AG04450 (cell line): ENCODE measurements at places on chromosomes 3 and 15. TPM values are rescaled to one million over a fixed set of nuclear protein-coding genes. Genes with fewer than 3 reads are reported as not detected.

Gene HYAL1
- 0.25 and 0.32 TPM in 2 replicates for polyA plus RNA-seq

GRCh38 chr3:27571345-27571744, 87.2 kb upstream of the SLC4A7 start:
- DNase-seq: no peak

DNA sequence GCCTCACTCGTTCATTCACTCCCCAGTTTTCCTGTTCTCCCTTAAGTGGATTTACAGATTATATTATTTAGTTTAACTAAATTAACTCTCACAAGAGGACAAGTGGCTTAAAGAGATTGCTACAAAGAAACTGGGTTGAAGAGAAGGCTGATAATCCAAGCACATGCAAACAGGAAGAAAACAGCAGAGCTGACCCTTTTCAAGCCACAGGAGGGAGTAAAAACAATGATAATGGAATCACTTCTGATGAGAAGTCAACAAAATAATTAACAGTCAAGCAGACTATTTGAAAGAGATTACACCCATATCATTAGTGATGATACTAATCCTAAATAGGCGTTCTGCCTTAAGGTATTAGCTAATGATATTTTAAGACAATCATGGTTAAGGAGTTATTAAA, 31.7 kb downstream of the BOC start:
- DNase-seq: no peak

Gene DNAH12
- polyA plus RNA-seq: under 0.01 TPM in 1 of 2 replicates, not detected in the other

- DNase-seq: no peak
Observed at GRCh38 chr15:86911022-86911421, 831.4 kb downstream of the AGBL1 start.

Gene CPOX
- polyA plus RNA-seq: 15.7 and 19.6 TPM in 2 replicates

- no peak for DNase-seq
Observed at GRCh38 chr15:60734851-60735250, 255.9 kb upstream of the ICE2 start.

Gene EOMES
- not detected in 2 replicates for polyA plus RNA-seq

- no peak for DNase-seq
Observed at GRCh38 chr15:92899601-92899947, 550 bp upstream of the CHD2 start.

Gene PDCD10
- polyA plus RNA-seq: 55.9 and 79.5 TPM in 2 replicates

Gene ANKRD63
- not detected in 2 replicates for polyA plus RNA-seq

Gene RFC4
- 7.3 and 9.4 TPM in 2 replicates for polyA plus RNA-seq

DNA sequence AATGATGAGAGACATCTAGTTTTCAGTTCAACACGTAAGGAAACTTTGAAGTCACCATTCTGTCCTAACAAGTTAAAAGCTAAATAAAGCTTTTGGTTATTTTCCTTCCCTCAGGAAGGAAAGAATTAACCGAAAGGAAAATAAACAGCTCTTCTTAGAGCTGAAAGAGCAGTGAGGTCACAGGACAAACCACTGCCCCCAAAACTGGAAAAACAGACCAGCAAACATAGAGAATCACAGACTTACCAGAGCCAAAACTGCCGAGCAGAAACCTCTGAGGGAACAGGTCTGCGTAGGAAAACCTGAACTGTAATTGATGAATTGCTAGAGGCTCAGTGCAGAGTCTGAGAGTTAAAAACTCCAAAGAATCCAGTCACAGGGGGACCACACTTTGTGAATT, 14.7 kb downstream of the USP50 start:
- no peak for DNase-seq

DNA sequence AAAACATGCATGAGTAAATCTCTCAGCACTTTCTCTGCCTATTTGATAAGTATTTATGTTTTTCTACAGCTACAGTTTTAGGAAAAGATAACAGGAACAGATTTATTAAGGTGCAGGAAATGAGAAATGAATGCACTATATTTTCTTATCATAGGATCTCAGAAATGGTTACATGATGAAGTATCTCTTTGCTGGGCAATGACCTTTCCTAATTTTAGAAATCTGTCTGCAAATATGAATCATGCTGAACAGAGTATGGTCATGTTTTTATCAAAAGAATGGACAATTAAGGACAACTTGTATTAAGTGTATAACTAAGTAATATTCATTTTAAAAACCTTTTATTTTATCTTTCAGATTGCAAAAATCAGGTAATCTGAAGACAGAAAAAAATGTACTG, 53.8 kb upstream of the SPPL2A start:
- DNase-seq: no peak

GRCh38 chr15:100201376-100202280, 140.1 kb downstream of the ADAMTS17 start:
- no peak for DNase-seq

Gene SAMMSON
- polyA plus RNA-seq: not detected in 2 replicates

GRCh38 chr15:78067328-78068228, 9.9 kb downstream of the TBC1D2B start:
- no peak for DNase-seq

Gene CKMT1A
- not detected in 2 replicates for polyA plus RNA-seq

DNA sequence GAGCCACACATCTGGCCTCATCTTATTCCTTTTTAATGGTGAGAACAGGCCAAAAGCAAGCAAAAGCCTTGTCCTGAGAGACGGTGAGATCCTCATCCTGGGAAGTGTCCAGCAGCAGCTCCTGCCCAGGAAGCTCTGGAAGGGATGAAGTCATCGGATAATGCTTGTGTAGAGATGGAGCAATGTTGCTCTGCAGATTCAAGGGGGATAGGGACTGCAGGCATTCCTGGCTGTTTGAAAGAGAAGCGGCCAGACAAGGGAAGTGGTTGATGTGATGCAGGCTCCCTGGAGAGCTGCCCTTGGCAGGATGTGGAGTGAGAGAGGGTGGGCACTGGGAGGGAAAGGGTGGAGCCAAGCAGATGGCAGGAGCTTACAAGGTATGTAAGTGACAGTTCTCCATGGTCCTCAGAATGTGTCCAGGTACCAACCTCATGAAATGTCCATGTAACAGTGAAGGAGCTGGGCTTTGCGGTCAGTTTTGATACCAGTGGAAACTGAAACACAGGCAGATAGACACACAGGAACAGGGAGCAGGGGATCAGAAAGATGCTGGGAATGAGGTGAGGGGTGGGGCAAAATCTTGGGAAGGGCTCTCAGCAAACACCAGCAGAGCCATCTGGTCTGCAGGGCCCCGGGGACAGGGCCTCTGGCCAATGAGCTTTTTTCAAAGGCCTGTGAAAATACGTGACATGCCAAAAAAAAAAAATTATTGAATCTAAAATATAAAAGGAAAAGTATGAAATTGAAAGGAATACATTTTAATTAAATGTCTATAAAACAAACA, 32.2 kb upstream of the LACTB start:
- DNase-seq: peak; percentile 90

DNA sequence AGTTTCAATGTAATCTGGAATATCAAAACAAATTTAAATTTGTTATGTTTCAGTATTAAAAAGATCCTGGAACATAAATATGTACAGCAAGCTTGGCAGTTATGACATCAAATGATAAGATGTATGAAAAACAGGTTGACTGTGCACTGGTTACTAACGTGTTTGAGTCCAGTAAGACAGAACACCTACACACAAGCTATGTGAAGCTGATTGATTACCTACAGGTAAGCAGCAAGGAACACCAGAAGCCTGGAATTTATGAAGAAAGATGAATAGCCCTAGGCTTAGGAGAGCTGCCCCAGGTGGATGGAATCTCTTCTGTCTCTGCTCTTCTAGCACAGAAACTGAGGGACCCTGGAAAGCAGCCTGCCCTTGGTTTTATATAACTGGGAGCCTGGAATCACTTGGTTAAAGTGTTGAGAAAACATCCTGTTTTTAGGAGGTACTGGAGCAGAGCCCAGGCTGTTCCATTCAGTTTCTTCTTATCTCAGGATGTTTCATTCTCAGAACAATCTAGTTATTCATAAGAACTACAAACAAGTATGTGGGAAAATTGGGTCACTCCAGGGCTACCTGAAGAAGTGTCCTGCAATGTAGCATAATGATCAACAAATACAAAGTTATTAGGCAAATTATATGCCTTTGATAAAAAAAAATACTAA, 36.3 kb downstream of the SLITRK3 start:
- no peak for DNase-seq

GRCh38 chr3:72278349-72279067, 493.6 kb upstream of the PROK2 start:
- DNase-seq: no peak

Gene P4HTM
- 18.2 and 22.5 TPM in 2 replicates for polyA plus RNA-seq

Gene ICE2
- polyA plus RNA-seq: 23.6 and 29.3 TPM in 2 replicates

GRCh38 chr3:57109437-57110199, 49.2 kb downstream of the SPATA12 start:
- no peak for DNase-seq

Gene MTMR10
- polyA plus RNA-seq: 12.9 and 17.7 TPM in 2 replicates

Gene CD200R1
- not detected in 2 replicates for polyA plus RNA-seq

DNA sequence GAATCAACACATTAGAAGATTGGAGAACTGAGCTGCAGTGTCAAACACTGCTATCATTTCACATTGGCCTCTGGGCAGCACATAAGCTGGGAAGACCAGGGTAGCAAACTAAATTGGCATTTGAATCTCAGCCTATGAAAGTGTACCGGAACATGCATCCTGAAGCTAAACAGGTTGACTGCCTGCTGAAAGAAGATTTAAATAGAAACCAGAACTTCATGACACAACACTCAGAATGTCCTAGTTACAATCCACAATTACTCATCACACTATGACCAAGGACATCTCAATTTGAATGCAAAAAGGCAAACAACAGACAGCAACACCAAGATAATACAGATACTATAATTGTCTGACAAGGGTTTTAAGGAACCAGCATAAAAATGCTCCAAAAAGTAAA, 26.2 kb downstream of the TM2D3 start:
- DNase-seq: no peak

GRCh38 chr15:85755942-85756341, 38.8 kb downstream of the KLHL25 start:
- DNase-seq: no peak

Gene CACNA2D2
- polyA plus RNA-seq: 0.09 TPM in 2 replicates

Gene EPB42
- polyA plus RNA-seq: not detected in 2 replicates
